H9 (cell line): ENCODE measurements at places on chromosomes 6 and 20. TPM values are rescaled to one million over a fixed set of nuclear protein-coding genes. Genes with fewer than 3 reads are reported as not detected.

DNA sequence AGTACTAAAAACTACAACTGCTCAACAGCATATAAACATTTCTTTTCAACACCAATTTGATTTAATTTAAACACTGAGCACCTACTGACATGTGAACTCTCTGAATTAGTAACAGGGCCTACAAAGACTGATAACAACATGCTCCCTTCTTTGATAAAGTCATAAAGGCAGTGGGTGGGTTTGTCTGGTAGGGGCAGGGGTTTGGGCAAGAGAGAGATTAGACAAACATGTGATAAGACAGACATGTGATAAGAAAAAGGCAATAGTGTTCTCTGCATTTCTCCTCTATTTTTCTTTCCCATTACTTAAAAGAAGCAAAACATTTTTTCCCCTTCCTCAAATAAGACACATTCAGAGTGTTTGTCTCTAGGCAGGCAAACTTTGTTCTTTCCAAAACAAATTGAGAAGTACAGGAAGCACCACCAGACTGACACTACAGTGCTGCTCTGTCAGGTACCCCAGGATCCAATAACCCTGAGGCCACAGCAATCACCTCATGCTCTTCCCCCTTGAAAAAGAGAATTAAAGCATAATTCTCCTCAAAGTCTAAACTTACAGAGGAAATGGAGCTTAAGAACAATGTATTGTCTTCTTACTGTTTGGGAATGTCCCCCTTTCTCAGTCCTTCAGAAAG lies 11.9 kb downstream of the C6orf52 start:
- DNase-seq: no peak
- no peak overlapping the region for H3K4me3 ChIP-seq
- no peak overlapping the region for H3K27ac ChIP-seq
- no peaks in the 10 kb centered on the region for H3K36me3 ChIP-seq
- no peaks in the 10 kb centered on the region for H3K4me1 ChIP-seq

TEAD3 gene
- 24.3 and 27.0 TPM in 2 replicates for total RNA-seq

GRCh38 chr6:44198684-44199083 lies 18.0 kb upstream of the MYMX start:
- H3K27me3 ChIP-seq: no peaks in the 10 kb centered on the region
- no peak overlapping the region for H3K27ac ChIP-seq
- H3K36me3 ChIP-seq: no peaks in the 10 kb centered on the region
- DNase-seq: no peak
- no peak overlapping the region for H3K4me3 ChIP-seq
- peaks cover 18% of the 10 kb centered on the region; the same call in 1 of the 2 replicates for H3K4me1 ChIP-seq

- no peak overlapping the region for H3K27ac ChIP-seq
- no peaks in the 10 kb centered on the region for H3K27me3 ChIP-seq
- H3K4me1 ChIP-seq: no peaks in the 10 kb centered on the region
- no peak overlapping the region for H3K4me3 ChIP-seq
- H3K36me3 ChIP-seq: no peaks in the 10 kb centered on the region
These were observed 57.3 kb downstream of the MAP3K5 start for GRCh38 chr6:136734977-136735376.

CCHCR1 gene
- 42.7 and 45.5 TPM in 2 replicates for total RNA-seq

DNA sequence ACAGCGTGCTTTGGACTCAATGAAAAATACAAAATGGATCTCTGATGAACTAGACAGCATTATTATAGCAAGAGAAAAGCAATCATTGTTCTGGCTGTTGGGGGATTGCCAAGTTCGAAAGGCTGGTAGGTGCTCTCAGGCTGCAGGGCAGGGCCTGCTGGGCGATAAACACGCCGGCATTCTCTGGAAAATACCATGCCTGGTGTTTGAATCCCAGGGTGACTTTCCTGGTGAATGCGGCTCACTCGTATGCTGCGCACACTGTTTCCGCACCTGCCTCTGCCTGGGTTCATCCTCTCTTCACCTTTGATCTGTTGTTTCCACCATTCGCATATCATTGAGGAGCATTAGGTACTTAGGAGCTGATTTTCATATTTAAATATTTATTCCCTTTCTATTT lies 37.4 kb downstream of the GCNT2 start:
- peaks cover 5% of the 10 kb centered on the region; the same call in 1 of the 2 replicates for H3K4me1 ChIP-seq
- H3K27ac ChIP-seq: peak overlapping the region; percentile 16
- H3K4me3 ChIP-seq: peak overlapping the region; percentile 97
- peak; percentile 83 for DNase-seq

- no peak for DNase-seq
- H3K4me3 ChIP-seq: no peak overlapping the region
- H3K4me1 ChIP-seq: peaks cover 3% of the 10 kb centered on the region; the same call in 1 of the 2 replicates
These were observed 42.5 kb upstream of the NELFCD start for GRCh38 chr20:58938541-58938940.

EPPIN gene
- not detected in 2 replicates for total RNA-seq

DNA sequence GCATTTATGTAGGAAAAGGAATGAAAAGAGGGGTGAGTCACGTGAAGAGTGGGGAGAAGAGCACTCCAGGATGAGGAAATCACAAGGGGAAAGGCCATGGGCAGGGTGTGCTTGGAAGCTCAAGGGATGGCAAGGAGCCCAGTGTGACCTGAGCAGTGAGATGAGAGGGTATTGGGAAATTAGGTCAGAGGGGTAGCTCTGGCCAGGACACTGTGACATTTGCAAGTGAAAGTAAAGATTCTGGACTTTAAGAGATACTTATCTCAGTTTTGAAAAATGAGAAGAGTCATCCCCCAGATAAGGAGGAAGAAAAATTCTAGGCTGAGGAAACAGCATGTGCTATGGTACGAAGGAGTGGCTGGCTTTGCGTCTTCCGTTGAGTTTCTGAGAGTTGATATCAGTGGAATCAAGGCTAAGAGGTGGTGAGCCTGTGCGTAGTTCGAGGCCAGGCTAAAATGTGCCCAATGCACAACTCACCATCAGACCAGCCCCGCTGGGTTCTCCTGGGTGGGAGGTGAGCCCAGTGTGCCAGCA lies 79.9 kb downstream of the GCLC start:
- H3K36me3 ChIP-seq: no peaks in the 10 kb centered on the region
- no peak overlapping the region for H3K4me3 ChIP-seq
- no peak overlapping the region for H3K27ac ChIP-seq
- no peaks in the 10 kb centered on the region for H3K27me3 ChIP-seq
- DNase-seq: no peak

COL21A1 gene
- total RNA-seq: 1.4 and 1.8 TPM in 2 replicates

WDR27 gene
- total RNA-seq: 38.4 and 48.7 TPM in 2 replicates

ZC2HC1B gene
- total RNA-seq: not detected in 2 replicates

KCNS1 gene
- 0.98 and 0.99 TPM in 2 replicates for total RNA-seq

DNA sequence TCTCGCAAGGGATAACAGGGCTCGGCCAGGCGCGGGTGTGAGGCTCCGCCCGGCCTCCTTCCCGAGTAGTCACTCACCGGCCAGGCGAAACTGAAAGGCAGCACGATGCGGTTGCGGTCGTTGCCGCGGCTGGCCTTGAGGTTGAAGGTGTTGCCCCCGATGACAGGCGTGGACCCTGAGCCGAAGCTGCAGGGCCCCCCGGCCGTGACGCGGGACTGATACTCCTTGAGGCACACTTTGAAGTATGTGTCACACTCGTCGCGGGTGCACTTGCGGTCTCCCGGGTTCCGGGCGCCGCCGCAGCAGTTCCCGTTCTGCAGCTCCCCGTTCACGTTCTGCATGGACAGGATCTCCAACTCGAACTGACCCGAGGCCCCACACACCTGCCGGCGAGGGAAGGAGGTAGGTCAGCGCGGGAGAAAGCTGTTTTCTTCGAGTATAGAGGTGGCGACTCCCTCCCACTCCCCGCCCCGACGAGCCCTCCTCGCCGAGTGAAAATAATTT lies 1.1 kb downstream of the JAG1 start:
- H3K36me3 ChIP-seq: peaks cover 29% of the 10 kb centered on the region
- no peaks in the 10 kb centered on the region for H3K27me3 ChIP-seq
- H3K27ac ChIP-seq: no peak overlapping the region
- no peak for DNase-seq
- peaks cover 12% of the 10 kb centered on the region for H3K4me1 ChIP-seq
- peak overlapping the region; percentile 93 for H3K4me3 ChIP-seq

GRCh38 chr20:39946053-39946810 lies 742.8 kb downstream of the MAFB start:
- H3K36me3 ChIP-seq: no peaks in the 10 kb centered on the region
- DNase-seq: no peak
- H3K4me1 ChIP-seq: no peaks in the 10 kb centered on the region

SLC35B3 gene
- 8.0 and 8.4 TPM in 2 replicates for total RNA-seq

GRCh38 chr20:64090165-64090564 lies 6.0 kb upstream of the LKAAEAR1 start:
- H3K27me3 ChIP-seq: no peaks in the 10 kb centered on the region; the same call in 1 of the 2 replicates
- no peak overlapping the region for H3K27ac ChIP-seq
- no peaks in the 10 kb centered on the region; the same call in 1 of the 2 replicates for H3K4me1 ChIP-seq
- no peaks in the 10 kb centered on the region for H3K36me3 ChIP-seq
- no peak for DNase-seq

- DNase-seq: no peak
- H3K36me3 ChIP-seq: no peaks in the 10 kb centered on the region
- no peak overlapping the region for H3K27ac ChIP-seq
- no peak overlapping the region; the same call in 2 of the 3 replicates for H3K4me3 ChIP-seq
These were observed 79.7 kb upstream of the FYN start for GRCh38 chr6:111952821-111953540.

DNA sequence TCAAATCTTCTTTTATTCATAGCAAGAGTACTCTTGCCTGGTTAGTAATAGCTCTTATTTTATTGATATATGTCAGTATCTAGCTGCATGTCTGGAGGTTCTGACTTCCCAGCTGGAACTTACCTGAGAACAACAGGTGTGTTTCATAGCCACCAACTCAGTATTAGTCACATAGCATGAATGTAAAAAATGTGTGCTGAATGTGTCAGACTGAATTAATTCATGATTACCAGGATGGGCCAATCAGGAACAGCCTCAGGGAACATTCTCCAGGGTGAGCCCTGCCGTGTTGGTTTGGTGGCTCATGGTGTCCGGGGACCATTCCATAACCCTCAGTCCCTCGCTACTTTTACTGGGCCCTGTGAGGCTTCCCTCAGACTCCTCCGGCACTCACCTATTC lies 99.7 kb downstream of the TULP4 start:
- no peaks in the 10 kb centered on the region for H3K36me3 ChIP-seq
- H3K4me3 ChIP-seq: no peak overlapping the region
- H3K4me1 ChIP-seq: no peaks in the 10 kb centered on the region
- no peak overlapping the region for H3K27ac ChIP-seq

- no peaks in the 10 kb centered on the region for H3K4me1 ChIP-seq
- H3K36me3 ChIP-seq: no peaks in the 10 kb centered on the region
- no peaks in the 10 kb centered on the region for H3K27me3 ChIP-seq
- DNase-seq: no peak
- no peak overlapping the region for H3K4me3 ChIP-seq
These were observed 190.0 kb downstream of the PLCB4 start for GRCh38 chr20:9258901-9259300.

GRCh38 chr6:57423468-57423867 lies 106.0 kb downstream of the PRIM2 start:
- peak overlapping the region; percentile 59 for H3K27ac ChIP-seq
- peaks cover 4% of the 10 kb centered on the region; the same call in 2 of the 3 replicates for H3K36me3 ChIP-seq
- H3K27me3 ChIP-seq: no peaks in the 10 kb centered on the region
- H3K4me3 ChIP-seq: peak overlapping the region; percentile 7; the same call in 1 of the 2 replicates
- H3K4me1 ChIP-seq: peaks cover 4% of the 10 kb centered on the region; the same call in 1 of the 2 replicates

- no peak overlapping the region for H3K27ac ChIP-seq
- DNase-seq: no peak
- peaks cover 1% of the 10 kb centered on the region; the same call in 2 of the 3 replicates for H3K36me3 ChIP-seq
- H3K27me3 ChIP-seq: no peaks in the 10 kb centered on the region
These were observed 66.0 kb upstream of the SYNDIG1 start for GRCh38 chr20:24403406-24403805.

- no peaks in the 10 kb centered on the region for H3K4me1 ChIP-seq
- H3K4me3 ChIP-seq: no peak overlapping the region
- H3K27ac ChIP-seq: no peak overlapping the region
- H3K27me3 ChIP-seq: no peaks in the 10 kb centered on the region
These were observed 57.7 kb upstream of the PBOV1 start for GRCh38 chr6:138275976-138276375.

- no peak overlapping the region for H3K27ac ChIP-seq
- no peaks in the 10 kb centered on the region; the same call in 1 of the 2 replicates for H3K4me1 ChIP-seq
- DNase-seq: no peak
- no peak overlapping the region for H3K4me3 ChIP-seq
These were observed 42.5 kb upstream of the TLDC2 start for GRCh38 chr20:36833275-36834020.

DNA sequence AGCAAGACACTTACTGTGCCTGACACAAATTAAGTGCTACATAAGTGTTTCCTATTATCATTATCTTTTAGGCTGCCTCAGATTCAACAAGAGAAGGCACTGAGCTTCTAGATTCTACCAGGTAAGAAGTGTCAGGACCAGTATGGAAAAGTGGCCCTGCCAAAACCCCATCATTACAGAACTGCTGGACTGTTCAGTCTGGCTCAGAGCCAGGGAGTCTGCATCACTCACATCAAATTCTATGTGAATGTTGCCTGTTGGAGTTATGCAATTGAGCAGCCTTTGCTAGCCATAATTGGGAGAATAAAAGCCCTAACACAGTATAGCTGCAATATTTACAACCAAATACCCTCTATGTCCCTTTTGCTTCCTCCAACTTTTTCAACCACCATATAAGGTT lies 70.9 kb downstream of the ATG5 start:
- no peak overlapping the region for H3K27ac ChIP-seq
- no peak for DNase-seq
- peaks cover 9% of the 10 kb centered on the region for H3K36me3 ChIP-seq
- H3K4me1 ChIP-seq: no peaks in the 10 kb centered on the region

DNA sequence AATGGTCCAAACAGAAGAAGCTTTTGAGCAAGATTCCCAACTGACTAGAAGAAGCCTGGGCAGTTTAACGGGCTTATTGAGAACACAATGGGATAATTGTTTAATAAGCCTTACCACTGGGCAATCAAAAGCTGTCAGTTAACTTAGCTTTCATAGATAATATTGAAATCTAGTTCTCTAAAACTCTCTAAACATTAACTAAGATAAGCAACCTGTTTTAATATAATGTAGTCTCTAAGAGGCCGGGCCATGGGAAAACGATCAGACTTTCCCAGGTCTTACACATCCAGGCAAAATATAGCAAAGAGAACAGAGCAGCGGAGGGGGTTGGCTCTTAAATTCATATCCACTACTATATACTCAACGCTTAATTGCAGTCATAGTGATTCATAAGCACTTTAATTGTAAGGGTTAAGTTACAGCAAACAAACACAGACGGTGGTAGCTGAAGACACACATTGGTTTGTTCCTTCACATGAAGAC lies 128.0 kb upstream of the FAM83B start:
- no peak for DNase-seq
- H3K27ac ChIP-seq: no peak overlapping the region
- no peaks in the 10 kb centered on the region for H3K4me1 ChIP-seq

SNAP91 gene
- total RNA-seq: 1.3 and 1.4 TPM in 2 replicates

MACROD2 gene
- total RNA-seq: 1.6 and 2.0 TPM in 2 replicates

- no peaks in the 10 kb centered on the region for H3K27me3 ChIP-seq
- H3K27ac ChIP-seq: no peak overlapping the region
- no peaks in the 10 kb centered on the region for H3K4me1 ChIP-seq
These were observed 11.9 kb downstream of the NUS1 start for GRCh38 chr6:117687021-117687648.
